ENCODE measurements at places on chromosomes 1 and 21. TPM values are rescaled to one million over a fixed set of nuclear protein-coding genes. Genes with fewer than 3 reads are reported as not detected.
A peak's percentile ranks its signal among the peaks of the same experiment; 100 is the strongest.

Gene C1orf94
- total RNA-seq: not detected

DNA sequence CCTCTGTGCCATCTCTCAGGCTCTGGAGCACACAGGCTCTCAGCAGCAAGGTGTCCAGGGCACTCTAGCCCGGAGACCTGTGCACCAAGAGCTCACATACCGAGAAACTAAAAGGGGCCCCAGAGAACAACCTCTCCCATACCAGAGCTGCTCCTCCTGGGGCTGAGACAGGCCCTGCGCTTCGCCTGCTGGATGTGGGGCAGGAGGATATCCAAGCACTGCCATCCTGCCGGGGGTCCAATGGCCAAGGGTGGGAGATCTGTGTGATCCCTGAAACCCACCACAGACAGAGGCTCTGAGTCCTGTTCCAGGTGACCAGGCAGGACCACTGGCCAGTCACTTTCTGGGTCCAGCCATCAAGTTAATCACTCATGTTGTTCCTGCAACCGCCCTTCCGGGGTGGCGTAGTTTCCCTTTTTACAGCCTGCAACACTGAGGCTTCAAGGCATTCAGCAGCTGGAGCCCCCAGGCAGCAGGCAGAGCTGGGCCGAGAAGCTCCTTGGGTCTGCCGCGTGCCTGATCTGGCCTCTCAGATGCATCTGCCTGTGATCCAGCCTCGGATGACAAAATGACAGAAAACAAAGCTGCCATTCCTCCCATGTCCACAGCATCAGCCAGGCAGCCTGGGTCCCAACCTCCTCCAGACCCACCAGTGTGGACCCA, 36.7 kb upstream of the ACTRT2 start:
- DNase-seq: no peak

GRCh38 chr21:42037943-42038342, 27.8 kb upstream of the ZBTB21 start:
- no peak for DNase-seq

GRCh38 chr1:77742011-77742555, 17.6 kb downstream of the USP33 start:
- no peak for DNase-seq

Gene IL19
- not detected for total RNA-seq

GRCh38 chr1:192311281-192311680, 5.5 kb upstream of the RGS21 start:
- DNase-seq: peak; percentile 80

DNA sequence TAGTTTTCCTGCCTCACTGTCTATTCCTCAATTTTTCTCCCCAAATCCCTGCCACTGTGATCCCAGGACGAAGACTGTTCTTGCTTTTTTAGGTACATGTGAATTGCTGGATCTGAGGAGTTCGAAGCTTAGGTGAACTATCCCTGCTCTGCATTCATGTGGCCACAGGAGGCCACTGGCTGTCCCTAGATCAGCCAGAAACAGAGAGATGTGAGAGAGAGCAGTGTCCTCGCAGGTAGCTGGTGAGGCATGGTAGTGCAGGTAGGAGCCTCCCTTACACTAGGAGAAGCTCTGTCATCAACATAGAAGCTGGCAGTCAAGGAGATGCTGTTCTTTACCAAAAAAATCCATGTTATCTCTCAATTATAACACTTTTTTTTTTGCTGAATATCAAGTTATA, 71.5 kb downstream of the USP24 start:
- DNase-seq: no peak

DNA sequence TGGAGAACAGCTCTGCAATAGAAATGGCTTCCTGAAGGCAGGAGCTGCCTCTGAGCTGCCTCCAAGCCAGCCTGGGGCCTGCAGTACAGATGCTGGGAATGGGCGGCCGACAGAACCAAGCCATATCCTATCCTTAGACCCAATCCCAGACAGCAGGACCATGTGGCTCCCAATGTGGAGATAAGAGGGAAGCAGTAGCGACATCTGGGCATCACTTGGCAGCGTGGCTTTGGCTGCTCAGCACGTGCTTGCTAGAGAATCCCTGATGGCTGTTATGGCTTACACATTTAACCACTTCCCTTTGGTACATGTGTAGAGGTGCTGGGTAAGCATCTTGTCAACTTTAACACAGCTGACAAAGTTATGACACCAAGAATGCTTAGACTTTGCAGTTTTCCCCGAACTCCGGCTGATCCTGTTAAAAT, 87.7 kb downstream of the MAN1C1 start:
- DNase-seq: no peak

Gene CD1D
- total RNA-seq: not detected

Gene SLC22A15
- total RNA-seq: under 0.01 TPM

Gene C1orf141
- not detected for total RNA-seq

- no peak for DNase-seq
These were observed 24.3 kb upstream of the RCAN1 start for GRCh38 chr21:34639250-34639649.

Gene MMP23B
- total RNA-seq: 1.1 TPM

Data from IMR-90 (cell line).